ENCODE measurements at places on chromosomes 11 and 22.

DNA sequence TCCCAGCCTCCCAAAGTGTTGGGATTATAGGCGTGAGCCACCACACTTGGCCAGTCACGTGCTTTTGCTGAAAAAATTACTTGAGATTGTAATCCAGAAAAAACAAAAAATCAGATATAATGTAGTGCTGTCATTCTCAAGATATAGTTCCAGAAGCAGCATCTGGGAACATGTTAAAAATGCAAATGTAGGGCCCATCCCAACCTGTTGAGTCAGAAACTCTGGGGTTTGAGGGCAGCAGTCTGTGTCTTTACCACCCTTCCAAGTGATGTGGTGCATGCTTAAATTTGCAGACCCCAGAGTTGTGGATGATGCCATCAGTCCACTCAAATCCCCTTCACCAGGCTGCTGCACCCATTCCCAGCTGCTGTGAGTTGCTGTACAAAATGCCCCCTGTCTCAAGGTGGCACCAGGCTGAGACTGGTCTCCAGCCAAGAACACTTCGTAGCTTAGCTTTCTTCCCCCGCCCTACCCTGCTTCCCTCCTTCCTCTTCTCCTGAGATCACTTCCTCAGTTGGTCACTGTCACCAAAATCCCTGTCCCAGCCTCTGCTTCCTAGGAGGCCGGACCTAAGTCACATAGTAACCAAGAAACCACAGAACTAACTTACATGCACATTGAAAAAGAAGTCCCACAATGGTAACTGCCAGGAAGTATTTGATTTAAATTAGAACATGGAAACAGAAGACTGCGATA lies 18.2 kb upstream of the ARRB1 start:
- no peak for DNase-seq

DNA sequence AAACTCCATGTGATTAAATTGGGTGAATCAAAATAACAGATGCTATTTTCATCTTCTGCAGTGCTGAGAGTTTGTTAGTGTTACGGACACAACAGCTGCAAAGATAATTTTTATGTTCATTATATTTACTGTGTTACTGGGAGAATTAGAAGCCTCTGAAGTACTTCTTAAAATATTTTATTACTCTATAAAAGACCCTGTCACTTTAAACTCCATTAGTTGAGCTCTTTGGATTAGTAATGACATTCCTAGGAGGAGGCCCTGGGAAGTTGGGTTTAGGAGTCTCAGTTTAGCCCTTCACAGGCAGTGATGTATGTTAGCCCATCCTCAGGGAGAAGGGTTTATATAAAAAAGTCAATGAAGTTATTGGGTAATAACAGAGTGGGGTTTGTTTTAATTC lies 596.7 kb downstream of the JRKL start:
- DNase-seq: no peak

DNA sequence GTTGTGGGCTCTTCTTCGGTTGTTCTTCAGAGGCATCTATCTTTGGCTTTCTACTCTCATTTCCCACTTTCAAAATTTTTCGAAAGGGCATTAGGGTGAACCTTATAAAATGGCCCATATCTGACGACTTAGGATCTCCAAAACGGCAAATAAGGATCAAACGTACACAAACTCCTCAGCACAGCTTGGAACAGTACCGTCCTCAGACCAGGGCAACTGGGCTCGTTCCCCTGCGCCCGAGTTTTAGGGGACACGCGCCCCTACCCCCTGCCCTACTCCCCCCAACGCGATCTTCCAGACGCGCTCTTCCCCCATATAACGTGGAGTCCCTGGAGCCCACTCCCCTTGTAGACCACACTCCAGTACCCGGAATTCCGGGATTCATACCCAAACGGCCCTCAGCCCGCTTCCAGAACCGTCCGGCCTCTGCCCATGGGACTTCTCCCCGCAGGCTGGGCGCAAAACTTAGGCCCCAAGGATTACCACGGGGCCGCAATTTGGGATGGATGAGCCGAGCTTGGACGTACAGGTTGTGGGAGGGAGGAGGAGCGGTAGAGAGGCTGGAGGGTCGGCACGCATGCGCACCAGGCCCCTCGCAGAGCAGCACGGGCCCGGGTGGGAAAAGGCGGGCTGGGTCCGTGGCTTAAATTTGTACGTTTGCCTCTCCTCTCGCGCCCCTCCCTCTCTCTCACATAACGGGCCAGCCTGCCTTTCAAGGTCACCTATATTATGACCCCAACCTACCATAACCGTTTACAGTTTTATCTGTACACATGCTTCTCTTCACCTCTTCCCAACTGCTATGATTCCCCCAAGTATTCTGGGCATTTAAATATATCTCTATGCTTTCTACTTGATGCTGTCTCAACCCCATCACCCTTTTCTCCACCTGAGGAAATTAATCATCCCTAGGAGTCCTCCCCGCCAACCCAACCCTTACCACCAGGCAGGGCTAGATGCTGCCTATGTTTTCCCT lies 3.4 kb downstream of the CCDC89 start:
- DNase-seq: peak; percentile 71

- no peak for DNase-seq
Measured at GRCh38 chr11:3104961-3105790, 48.0 kb upstream of the CARS1 start.

- no peak for DNase-seq
Measured at GRCh38 chr11:111098091-111098490, 147.4 kb upstream of the POU2AF2 start.

- no peak for DNase-seq
Measured at GRCh38 chr22:35312198-35313059, 12.7 kb downstream of the TOM1 start.

DNA sequence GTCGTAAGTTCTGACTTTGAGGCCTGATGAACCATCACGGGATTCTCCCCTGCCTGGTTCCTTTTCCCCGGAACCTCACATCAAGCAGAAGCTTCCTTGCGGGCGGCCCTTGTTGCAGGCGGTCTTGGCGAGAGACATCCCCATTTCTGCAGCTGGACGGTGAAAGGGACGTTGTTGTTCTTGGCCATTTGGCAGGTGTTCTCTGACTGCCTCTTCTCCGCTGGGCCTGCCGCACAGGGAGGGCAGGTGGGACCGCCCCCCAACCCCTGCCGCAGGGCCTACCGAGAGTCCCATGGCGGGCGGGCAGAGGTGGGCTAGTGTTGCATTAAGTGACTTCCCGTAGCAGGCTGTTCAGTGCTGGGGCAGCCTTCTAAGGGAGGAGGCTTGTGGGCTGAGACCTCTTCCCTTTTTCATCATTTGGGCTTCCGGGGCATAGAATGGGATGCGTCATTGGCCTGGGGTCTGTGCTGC lies 26.9 kb upstream of the GRAMD4 start:
- peak; percentile 72 for DNase-seq

- no peak for DNase-seq
Measured at GRCh38 chr11:4385978-4386740, 7.3 kb downstream of the TRIM21 start.

DNA sequence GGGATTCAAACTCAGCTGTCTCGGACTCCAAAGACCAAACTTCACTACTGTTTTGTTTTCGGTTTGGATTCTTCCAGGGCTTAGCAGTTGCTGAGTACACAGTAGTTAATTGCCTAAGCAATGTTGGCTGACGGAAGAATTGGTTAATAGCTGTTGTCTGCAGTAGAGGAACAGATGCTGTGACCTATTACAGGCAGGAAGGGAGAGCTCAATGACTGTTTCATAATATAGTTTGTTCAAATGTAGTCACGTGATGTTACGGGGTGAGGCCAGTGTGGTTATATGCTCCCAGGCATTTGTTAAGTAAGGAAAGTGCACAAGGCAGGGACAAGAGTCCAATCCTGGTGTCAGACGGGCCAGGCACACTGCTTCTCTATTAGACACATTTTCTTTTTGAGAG lies 222.6 kb upstream of the CCDC90B start:
- no peak for DNase-seq
